ENCODE measurements at places on chromosomes 5 and 9.
A peak's percentile ranks its signal among the peaks of the same experiment; 100 is the strongest.

DNA sequence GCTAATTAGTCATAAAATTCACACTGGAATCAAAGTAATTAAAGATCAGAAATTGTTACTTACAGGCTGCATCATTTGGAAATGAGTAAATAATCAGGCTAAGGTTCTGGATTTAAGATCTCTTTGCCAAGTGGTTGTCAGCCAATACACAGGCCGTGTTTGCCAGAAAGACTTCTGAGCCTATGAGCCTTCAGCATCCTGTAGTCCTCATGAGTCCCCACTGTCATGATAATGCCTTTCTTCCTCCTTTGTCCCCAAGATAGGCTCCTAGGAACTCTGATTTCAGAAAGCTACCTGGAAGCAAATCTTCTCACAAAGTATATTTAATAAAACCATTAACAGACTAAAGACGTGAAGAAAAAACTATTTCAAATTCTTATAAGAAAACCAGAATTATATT lies 810.5 kb downstream of the DNAH5 start:
- no peak for DNase-seq

- DNase-seq: no peak
Observed at GRCh38 chr9:15670246-15670645, 117.4 kb downstream of the CCDC171 start.

GRCh38 chr5:111556501-111556900 lies 44.2 kb upstream of the STARD4 start:
- DNase-seq: no peak

- no peak for DNase-seq
Observed at GRCh38 chr5:158116965-158117364, 258.0 kb upstream of the CLINT1 start.

DNA sequence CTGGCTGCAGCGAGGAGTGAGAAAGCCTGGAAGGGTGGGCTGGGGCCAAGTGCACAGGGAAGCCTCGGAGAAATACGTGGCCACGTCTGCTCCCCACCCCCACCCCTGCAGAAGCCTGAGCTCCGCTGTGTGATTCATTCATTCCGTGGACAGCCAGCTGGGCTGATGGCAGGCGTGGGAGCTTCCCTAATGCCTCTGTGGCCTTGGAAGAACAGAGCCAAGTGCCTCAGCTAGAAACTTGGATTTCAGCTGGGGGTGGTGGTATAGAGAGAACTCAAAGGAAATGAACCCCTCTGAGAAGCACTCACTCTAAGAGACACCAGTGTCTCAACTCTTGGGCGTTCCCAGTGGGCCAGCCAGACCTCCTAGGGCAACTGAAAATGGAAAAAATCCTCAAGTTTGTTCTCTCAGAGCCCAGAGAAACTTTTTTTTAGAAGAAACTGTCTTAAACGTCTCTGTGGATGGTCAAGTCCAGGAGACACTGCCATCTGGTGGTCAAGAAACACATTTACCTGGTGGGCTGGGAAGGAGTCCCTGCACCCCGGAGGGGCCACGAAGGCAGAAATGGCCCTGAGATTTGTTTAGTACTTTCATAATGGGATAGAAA lies 18.0 kb downstream of the ATOX1 start:
- peak; percentile 71 for DNase-seq

- DNase-seq: no peak
Observed at GRCh38 chr5:3424946-3425345, 170.7 kb upstream of the IRX1 start.

GRCh38 chr9:100287186-100287585 lies 65.6 kb downstream of the TEX10 start:
- no peak for DNase-seq

DNA sequence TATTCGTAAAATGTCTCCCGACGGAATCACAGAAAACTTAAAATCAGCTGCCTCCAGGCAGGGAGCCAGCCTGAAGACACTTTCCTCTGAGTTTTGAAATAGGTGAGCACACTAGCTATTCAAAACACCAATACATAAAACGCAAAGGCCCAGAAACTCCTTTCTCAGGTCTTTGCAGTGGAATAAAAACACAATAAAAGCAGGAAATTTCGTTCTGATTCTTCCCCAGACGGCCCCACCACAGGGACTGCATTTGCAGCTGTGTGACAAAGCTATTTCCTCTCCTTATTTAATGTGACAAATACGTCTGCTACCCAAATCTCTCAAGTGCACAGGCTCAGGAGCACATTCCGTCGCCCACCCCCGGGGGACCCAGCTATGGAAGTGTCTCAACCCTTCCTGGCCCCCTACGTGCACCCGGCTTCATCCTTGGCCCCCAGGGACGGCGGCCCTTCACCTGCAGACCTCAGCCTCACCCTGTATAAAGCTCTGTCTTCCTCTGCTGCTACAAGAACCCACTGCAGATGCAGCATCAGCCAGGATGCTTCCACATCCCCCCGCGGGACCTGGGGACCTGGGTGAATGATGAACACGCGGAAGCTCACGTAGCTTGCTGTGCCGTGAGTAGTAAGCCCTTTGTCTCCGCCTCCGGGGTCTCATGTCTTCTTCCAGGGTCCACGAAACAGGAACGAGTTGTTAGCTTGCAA lies 24.9 kb downstream of the AHRR start:
- DNase-seq: no peak

DNA sequence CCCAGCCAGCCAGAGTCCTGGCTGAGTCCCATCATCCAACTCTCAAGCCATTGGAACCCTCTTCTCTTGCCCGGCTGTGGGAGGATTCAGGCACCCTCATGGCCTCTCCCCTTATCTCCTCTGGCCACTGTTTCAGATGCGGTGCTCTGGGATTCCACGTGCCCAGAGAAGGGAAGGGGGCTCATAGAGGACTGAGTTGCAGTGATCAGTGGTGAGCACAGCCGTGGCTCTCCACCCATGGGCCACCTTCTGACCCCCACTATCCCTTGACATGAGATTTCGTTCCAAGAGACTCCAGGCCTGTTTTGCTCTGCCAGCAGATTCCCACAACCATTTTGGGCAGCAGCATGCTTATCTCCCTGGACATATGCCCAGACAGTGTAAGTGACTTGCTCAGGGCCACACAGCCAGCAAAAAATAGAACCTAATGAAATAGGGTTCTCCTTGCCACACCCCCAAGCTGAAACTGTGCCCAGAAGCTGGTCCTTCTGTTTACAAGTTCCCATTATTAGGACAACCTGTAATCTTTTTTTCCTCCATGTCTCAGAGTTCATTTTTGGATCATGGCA lies 2.7 kb downstream of the GPX3 start:
- DNase-seq: peak; percentile 53

GRCh38 chr5:76590027-76590426 lies 33.2 kb downstream of the F2RL2 start:
- peak; percentile 40 for DNase-seq

DNA sequence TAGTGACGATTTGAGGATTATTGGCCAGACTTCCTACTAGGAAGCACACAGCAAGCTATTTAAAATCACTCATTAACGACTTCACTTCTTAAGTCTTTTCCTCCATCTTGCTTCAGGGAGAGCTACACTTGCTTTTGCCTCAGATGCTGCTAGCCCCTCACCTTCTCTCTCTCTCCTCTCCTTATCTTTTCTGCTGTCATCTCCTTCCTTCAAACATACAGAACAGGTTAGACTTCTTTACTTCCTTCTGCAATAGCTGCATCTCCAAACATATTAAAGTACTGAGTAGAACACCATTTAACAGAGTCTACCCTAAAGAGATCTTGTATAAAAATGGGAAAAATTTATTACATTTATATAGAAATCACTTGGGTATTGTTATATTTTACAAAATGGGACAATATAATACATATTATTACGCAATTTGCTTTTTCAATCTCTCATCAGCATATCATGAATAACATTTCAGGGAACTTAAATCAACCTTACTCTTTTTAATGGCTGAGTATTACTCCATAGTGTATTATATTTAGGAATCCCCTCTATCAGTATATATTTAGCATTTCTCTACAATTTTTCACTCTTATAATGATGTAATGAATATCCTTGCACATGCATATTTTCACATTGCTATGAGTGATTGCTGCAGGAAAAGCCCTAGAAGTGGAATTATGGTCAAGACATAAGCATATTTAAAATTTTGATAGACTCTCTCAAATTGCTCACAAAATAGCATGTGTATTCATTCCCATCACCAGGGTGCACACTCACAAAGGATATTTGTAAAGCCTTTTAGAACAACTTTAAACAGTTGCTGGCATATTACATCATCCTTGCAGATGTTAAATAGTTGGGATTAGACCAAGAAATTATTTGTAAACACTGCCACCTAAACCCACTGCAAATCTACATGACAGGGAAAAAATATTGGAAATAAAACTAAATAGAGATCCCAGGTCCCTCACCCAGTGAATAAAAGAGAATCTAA lies 164.5 kb upstream of the NFIB start:
- no peak for DNase-seq

DNA sequence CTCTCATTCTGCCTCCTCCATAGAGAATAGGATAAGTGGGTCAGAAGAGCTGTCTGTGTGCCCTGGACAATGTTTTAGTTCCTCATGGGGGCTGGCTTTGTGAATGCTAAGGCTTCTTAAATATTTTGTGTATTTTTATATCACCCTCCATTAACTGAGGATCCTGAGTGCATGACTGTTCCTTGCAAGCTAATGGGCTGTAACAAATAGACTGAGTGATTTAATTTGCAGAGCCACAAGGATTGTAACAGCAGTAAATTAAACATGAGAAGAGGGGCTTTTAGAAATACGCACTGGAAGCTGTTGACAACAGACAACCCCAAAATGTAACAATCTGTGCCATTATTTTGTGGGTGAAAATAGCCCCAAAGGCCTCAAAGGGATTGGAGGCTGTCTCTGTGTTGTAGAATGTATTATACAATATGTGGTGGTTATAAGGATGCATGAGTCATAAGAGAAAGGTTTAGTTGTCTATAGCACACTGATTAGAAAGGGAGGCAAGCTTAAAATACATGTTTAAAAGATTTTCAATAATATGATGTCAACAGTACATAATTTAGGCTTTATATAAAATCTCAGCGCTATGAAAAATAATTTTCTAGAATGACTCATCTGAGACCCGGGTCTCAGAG lies 152.7 kb upstream of the ACTBL2 start:
- no peak for DNase-seq

- no peak for DNase-seq
Observed at GRCh38 chr5:39616131-39616530, 191.4 kb upstream of the DAB2 start.

DNA sequence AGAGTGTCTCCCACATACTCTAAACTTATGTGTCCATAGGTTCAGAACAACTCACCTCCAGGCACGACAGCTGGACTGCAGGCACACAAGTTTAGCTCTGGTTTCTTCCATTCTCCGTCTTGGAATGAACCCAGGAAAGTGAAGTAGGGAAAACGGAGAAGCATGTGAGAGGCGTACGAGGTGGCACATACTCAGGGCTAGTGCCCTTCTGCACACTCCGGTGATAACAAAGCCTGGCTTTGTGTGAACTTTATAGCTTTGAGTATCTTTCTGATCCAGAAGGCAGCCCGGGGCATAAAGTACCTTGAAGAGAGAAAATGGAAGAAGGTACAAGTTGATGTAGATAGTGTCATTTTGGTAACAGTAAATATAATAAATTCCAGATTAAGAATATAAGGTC lies 11.1 kb upstream of the HTR4 start:
- DNase-seq: no peak

GRCh38 chr5:132385326-132386105 lies 16.0 kb downstream of the SLC22A5 start:
- DNase-seq: peak; percentile 82

DNA sequence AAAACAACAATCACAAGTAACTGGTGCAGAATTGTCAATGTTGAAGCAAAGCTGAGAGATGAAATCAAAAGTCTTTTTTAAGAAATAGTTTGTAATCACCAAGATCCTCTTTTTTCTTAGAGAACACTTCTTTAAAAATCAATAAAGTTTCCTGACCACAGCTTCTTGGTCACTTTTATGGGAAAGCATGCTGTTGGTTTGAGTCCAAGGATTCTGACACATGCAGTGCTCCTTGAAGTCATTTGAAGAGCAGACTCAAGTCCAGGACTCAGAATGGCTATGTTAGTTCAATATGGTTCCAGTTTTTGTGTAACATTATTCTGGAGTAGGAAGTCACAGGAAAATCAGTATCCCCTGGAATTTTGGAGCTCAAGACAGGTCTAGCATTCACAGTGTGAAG lies 480.6 kb downstream of the NR2F1-AS1 start:
- DNase-seq: no peak

- DNase-seq: no peak
Observed at GRCh38 chr5:73615085-73615484, 10.9 kb upstream of the ARHGEF28 start.

DNA sequence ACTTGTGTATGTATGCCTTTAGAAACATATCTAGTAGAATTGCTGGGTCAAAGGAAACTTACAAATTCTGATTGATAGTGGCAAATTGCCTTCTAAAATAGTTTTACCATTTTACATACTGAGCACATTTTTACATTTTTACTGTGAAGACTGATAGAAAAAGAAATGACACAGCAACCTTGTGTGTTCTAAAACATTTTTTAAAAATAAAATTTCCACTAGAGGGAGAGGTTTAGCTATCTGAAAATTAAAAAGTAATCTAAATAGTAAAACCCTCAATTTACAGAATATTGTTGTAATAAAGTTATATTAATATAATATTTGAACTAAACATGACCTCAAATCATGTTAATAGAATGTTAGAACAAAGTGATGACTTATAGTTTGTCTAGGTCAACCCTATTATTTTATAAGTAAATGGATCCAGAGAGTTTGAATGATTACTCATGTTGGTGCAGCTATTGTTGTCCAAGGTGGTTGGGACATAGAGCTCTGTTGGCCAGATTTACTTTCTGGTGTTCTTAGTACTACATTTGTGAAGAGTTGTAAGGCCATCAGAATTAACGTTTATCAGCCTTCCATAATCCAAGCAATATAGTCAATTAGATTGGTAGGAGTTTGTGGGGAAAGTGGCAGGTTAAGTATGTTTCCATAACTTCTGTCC lies 17.2 kb downstream of the CENPP start:
- no peak for DNase-seq
